ENCODE measurements at places on chromosomes 13 and 19.
A peak's percentile ranks its signal among the peaks of the same experiment; 100 is the strongest.

GRCh38 chr13:112582263-112582662 lies 5.7 kb downstream of the TUBGCP3 start:
- DNase-seq: no peak

DNA sequence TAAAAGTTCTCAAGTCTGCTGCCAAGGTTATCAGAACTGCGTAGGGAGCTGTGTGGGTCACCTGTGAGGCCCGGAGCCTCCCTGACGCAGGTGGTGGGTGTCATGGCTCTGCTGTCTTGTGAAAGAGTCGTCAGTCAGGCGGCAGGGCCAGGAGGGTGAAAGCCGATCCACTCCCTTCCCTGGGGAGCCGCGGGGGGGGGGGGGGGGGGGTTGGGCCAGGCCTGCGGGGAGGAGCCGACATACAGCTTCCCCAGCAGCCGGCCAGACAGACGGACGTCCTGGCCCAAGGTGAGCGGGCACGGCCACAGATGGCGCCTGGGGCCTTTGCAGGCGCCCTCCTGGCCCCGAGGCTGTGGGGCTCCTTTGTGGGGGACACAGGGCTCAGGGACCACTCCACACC lies 12.4 kb downstream of the SBNO2 start:
- DNase-seq: no peak

GRCh38 chr13:91745967-91746366 lies 347.5 kb downstream of the GPC5 start:
- no peak for DNase-seq

DNA sequence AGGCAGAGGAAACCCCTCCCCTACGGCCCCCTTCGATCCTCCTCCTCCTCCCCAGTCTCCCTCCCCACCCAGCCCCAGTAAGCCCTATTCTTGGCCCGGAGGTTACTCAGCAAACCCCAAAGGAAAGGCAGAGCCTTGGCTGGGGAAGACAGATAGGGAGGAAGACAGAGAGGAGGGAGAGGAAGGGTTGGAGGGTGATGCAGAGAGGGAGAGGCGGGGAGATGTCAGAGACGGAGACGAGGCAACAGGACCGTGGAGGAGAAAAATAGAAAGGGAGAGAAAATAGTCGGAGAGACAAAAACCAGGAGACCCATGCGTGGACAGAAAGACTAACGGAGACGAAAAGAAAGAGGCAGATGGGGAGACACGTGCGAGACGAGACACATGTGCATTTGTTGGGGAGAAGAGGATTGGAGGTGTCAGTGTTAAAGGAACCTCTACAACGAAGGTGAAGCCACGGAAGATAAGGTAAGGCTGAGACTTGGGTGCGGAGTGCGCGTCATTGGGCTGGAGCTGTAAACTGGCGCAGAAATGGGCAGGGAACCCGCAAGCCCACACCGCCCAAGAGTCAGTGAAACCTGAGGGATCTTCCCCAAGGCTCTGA lies 2.9 kb downstream of the TGFB1 start:
- no peak for DNase-seq

DNA sequence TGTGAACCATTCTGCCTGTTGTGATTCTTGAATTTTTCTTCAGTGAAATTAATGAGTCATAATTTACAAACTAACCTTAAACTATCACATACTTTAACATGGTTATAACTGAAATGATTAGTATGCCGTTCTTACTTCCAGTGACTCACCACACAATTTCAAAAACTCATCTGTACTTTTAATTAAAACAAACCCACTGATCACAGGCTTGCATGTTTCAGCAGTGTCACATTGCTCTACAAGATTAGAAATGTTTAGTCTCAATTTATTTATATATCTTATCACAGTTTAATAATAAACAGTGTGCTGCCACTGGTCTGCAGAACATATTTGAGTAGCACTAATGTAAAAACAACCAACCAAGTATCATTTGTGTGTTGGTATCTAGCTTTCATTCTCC lies 2227.9 kb upstream of the PCDH20 start:
- DNase-seq: no peak

DNA sequence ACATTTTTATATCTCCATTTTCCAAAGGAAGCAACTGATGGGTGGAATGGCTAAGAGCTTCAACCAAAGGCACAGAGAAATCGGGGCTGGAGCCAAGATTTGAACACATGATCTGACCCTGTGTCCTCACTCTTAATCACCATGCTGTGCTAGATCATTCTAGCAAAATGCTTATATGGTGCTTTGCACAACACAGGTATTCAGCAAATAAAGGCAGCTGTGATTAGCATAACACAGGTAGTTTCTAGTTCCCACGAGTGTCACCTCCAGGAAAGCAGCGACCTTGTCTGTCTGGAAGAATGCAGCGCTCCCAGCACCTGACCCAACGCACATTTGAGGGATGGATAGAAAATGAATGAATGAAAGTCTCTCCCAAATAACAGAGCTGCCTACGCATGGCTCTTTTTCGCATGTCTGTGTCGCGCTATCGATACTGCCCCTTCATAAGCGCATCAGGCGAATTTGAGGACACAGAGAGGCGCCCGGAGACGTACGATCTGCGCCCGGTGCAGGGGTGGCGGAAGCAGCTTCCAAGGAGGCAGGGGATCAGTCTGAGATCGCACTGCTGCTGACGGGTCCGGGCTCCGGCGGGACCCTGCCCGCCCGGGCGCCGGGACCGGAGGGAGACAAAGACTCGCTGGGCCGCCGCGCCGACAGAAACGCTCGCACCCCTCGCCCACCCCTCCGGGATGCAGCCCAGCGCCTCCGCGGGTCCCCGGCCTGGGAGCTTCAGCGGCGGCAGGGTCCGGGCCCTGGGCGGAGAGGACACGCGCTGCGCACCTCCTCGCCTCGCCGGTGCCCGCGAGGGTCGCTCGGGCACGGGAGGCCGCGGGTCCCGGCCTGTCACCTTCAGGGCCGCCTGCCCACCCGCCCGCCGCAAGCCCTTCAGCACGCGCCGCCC lies 609 bp downstream of the EPS15L1 start:
- DNase-seq: no peak

GRCh38 chr13:47306991-47307390 lies 410.1 kb upstream of the HTR2A start:
- DNase-seq: no peak

DNA sequence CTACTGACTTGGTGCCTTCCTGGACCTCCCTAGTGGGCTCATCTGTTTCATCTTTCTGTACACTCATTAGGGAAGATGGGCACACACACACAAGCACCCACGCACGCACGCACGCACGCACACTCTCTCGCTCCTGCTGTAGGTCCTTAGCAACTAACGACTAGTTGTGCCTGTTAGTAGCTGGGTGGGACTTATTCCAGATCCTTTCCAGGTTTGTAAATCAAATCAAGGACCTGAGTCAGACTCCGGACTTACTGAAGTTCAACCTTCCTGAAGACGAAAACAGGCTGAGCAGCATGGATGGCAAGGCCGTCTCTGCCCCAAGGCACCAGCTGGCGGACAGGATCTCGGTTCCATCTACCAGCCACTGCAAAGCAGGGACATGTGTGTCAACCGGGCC lies 76.2 kb downstream of the SLC15A1 start:
- no peak for DNase-seq

- DNase-seq: no peak
These were observed 843 bp downstream of the ANO8 start for GRCh38 chr19:17333611-17334413.

DNA sequence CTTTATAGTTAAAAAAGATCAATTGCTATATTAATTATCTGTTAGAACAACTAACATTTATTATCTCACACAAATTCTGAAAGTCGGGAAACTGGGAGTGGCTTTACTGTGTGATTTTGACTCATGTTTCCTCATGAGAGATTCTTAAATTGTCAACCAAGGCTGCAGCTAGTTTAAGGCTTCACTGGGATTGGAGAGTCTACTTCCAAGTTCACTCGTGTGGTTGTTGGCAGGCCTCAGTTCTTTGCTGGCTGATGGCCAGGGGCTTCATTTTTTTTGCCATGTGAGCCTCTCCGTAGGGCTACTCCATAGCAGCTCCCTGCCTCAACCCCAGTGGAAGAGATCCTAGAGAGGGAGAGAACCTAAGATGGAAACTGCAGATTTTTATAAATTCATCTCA lies 24.5 kb upstream of the LPAR6 start:
- no peak for DNase-seq

- DNase-seq: peak; percentile 69
These were observed 21.5 kb upstream of the GARRE1 start for GRCh38 chr19:34232566-34233481.

GRCh38 chr19:12727745-12728433 lies 4.2 kb upstream of the TNPO2 start:
- DNase-seq: no peak

GRCh38 chr19:58084596-58085347 lies 13.3 kb downstream of the ZSCAN18 start:
- no peak for DNase-seq

DNA sequence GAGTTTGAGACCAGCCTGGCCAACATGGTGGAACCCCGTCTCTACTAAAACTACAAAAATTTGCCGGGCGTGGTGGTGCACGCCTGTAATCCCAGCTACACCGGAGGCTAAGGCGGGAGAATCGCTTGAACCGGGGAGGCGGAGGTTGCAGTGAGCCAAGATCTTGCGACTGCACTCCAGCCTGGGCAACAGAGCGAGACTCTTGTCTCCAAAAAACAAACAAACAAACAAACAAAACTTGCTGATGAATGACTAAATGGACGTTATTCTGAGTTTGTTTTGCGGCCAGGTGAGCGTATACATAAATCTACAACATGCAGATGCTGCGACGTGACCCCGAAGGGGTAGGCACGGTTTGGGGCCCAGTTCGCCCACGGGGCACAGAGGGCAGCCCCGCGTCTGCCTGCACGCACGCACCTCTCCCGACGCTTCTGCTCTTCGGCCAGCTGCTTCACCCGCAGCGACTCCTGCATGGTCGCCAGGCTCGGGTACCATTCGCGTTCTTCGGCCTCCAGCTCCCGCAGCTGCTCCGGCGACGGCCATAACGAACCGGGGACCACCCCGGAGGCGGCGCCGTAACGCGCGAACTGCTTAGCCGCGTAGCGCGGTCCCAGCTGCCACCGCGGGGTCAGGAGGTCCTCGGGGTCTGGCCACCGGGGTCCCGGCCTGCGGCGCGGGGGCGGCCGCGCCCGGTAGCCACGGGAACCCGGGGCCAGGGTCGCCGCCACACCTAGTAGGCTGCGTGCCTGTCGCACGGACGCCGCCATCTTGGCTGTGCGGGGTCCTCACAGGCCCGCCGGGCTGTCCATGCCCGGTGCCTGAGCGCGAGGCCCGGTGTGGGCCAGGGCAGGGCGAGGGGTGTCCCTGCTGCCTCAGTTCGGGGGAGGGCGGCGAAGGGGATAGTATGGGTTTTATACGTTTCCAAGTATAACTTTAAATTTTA lies at the start of gene GADD45GIP1:
Gene GADD45GIP1, minus strand, starts transcription at position 778 of the 943 bp plus-strand sequence. Its CDS starts 11 bp downstream, at position 767.
- DNase-seq: peak; percentile 40

GRCh38 chr19:2469102-2469914 lies 6.6 kb upstream of the GADD45B start:
- no peak for DNase-seq

DNA sequence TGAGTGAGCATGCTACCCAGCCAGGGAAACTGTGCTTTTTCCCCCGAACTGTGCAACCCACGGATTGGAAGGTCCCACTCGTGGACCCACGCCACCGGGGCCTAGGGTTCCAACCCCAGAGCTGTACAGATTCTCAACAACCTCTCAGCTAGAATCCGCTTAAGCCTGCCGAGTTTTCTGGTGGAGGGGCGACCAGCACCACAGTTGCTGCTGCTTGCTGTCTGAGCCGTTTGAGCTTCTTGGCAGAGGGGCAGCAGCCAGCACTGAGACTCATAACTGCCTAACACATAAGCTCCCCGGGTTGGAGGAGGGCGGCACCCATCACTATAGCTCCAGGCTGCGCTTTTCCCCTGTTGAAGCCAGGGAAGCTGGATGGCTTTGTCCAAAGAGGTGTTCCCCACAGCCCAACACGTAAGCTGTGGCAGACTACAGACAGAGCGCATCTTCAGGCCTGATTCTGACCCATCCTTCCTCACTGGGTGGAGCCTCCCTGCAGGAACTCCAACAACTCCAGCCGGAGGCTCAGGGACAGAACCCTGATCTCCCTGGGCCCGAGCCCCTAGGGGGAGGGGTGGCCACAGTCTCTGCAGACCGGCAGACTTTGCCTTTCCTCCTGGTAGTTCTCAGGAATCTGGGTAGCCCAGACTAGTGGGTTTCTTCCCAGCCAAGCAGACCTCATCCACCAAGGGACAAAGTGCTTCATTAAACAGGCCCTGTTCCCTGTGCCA lies 871.6 kb downstream of the SLITRK6 start:
- no peak for DNase-seq

GRCh38 chr19:17405250-17406045 lies at the start of gene BST2:
TSS of gene BST2 (minus strand) at chr19:17405630. CDS start at chr19:17405575, 55 bp downstream.
- no peak for DNase-seq

- no peak for DNase-seq
These were observed 722 bp downstream of the PKN1 start for GRCh38 chr19:14433554-14434501.
